GM06990 (cell line): ENCODE measurements at places on chromosomes 3 and 15.

- DNase-seq, result no peak
Measured at GRCh38 chr15:53126144-53126543, 336.0 kb upstream of the ONECUT1 start.

- no peak for DNase-seq
Measured at GRCh38 chr3:133595341-133595740, 21.9 kb downstream of the CDV3 start.

DNA sequence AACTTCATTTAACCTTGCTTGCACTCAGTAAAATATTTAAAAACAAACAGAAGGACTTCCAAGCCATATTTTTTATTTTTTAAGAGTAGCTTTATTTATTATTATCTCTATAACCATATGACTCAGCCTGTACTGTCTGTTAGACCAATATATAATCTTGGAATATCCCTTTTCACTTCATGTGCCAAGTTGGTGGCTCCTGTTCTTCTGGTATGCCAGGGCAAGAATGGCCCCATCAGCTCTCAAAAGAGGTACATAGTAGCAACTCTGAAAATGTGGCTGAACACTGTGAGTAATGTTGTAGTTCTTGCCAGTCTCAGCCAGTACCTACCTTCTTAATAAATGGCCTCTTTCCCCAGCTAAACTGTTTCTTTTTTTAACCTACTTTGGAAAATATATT, 257.0 kb upstream of the UBE2E1 start:
- no peak for DNase-seq

GRCh38 chr3:17579289-17580031, 163.0 kb downstream of the TBC1D5 start:
- DNase-seq, result peak; percentile 60

DNA sequence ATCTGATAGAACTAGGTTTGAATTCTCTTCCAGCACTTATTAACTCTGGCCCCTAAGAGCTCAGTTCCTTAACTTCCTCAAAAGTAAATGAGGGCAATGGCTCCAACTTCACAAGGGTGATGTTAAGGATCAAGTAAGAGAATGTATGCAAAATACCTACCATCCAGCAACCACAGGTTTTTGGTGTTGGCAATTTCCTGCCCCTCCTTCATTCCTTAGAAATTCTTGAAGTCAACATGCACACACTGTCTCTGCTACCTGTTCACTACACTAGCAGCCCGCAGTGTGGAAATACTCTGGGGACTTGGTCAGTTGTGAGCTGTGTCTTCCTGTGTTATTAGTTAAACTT, 5.0 kb downstream of the ZBED2 start:
- no peak for DNase-seq

GRCh38 chr3:185087419-185087818, 65.4 kb downstream of the C3orf70 start:
- no peak for DNase-seq

- no peak for DNase-seq
Measured at GRCh38 chr15:67824976-67825880, at the start of gene SKOR1. Gene SKOR1, plus strand, starts transcription at chr15:67825509. Its CDS starts 94 bp downstream, at chr15:67825603.

DNA sequence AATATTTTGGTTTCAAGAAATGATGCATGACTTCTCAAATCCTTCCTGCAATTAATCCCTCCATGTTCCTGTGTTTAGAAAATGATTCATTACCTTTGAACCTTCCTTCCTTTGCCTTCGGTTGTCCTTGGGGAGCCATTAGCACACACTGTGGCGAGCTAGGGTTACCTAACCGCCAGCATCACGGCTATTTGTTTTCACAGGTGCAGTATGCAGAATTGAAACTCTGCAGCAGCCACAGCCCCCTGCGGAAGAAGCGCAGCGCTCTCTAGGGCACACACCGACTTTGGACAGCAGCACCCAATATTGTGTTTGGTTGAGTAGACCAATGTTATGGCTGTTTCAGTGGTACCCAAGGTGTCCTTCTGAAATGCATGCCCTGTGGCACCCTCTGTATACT, 247.4 kb downstream of the MCTP2 start:
- DNase-seq, result no peak

- DNase-seq, result no peak
Measured at GRCh38 chr15:75832114-75832513, 11.1 kb upstream of the UBE2Q2 start.

DNA sequence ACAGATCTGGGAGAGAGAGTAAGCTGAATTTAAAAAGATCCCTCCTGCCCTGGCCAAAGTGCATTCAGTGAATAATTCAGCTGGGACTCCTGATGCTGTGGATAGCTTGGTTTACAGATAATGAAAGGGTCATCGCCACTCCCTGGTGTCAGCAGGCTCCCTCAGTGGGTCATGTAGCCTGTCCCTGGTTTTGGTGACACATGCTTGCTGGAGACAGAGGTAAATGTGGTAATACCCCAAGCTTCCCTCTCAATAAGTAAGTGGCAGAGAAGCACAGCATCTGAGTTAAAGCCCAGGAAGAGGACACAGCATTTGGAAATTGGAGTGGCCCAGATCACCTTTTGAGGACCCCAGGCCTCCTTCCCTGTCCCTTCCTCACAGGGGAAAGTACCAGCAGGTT, 1.8 kb downstream of the TMEM115 start:
- no peak for DNase-seq

DNA sequence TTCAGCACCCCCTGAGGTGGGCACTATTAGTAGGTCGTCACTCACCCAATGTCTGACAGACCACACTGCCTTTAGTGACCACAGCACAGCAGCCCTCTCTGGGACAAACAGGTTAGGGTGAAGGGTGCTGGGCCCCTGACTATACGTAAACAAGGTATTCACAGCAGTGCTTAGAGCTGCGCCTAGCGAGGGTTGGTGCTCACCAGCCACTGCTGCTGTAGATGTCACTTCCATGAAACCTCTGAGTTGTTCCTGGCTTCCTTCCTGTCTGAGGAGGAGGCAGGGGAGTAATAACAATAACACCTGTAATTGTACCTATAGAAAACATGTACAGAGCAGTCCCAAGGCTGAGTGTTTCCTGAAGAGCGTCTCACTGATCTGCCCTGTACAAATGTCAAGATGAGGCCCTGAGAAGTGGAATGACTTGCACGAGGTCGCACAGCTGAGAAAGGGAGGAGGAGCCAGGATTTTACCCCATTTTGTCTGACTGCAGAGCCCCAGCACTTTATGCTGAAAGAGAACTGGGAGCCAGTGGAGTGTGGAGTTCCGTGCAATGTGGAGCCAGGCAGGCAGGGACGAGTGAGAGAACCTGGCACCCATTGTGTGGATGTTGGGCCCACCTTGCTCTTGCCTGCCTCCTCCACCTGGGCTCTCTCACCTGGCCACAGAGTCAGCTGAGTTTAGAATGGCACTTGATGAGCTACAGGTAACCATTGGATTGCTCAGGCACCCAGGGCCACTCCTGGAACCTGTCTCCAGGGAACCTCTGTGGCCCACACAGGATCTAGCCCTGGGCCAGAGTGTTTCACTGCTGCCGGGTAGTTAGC, 93.8 kb downstream of the DNAJB8 start:
- no peak for DNase-seq

GRCh38 chr3:30932513-30933098, 38.1 kb upstream of the GADL1 start:
- DNase-seq, result no peak

GRCh38 chr15:69305204-69305931, 6.7 kb downstream of the PAQR5 start:
- no peak for DNase-seq

- DNase-seq, result no peak
Measured at GRCh38 chr15:51842852-51843737, 13.6 kb downstream of the TMOD3 start.

GRCh38 chr3:53181528-53181927, 20.5 kb downstream of the PRKCD start:
- no peak for DNase-seq

GRCh38 chr15:24956111-24956838, 1.5 kb downstream of the SNRPN start:
- peak; percentile 82 for DNase-seq

- no peak for DNase-seq
Measured at GRCh38 chr3:117485841-117486240, 776.3 kb downstream of the TUSC7 start.

DNA sequence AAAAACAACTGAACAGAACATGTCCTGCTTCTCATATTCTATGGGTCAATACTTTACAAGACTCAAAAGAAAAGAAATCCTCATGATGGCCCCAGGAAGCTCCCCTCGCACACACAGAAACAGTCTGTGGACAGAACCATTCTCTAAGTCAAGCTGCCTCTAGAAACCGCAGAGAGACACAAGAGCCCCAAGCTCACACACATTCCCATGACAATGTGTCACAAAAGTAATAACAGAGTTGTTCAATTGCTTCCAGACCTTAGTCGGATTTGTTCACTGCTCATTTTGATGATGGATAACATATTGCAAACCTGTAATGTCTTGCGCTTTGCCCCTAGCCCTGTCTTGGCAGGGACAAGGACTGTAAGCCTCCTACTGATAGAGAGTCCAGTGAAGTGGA, 60.9 kb downstream of the UMPS start:
- DNase-seq, result no peak

DNA sequence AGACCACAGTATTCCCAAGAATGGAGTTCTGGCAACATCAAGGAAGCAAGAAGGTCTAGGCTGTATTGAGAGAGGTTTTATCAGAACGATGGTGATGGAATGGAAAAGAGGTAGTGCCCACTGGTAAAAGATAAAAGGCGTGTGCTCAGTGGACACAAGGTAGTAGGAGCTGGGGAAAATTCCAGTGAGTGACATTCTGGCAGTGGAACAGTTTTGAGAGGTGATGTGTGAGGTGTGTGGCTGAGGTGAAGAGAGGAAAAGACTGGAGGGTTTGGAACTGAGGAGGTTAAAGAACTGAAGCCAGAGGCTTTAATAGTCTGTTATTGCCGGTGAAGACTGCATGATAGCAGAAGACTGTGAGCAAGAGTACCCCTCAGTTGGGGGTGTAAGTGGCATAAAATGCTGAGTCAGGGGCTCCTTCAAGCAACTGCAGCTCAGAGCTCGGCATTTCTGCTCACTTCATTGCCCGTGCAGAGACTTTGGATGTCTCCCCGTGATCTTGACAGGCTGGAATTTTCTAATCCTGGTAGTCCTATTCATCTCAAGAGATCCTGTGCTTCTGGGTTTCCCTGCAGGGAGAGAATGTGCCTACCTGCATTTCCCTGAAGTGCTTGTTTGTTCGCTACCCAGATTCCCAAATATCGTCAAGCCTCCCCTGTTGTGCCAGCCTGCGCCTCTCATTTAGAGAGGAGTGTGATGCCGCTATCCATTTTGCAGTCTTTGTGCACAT, 191.0 kb downstream of the SATB1 start:
- DNase-seq, result no peak

DNA sequence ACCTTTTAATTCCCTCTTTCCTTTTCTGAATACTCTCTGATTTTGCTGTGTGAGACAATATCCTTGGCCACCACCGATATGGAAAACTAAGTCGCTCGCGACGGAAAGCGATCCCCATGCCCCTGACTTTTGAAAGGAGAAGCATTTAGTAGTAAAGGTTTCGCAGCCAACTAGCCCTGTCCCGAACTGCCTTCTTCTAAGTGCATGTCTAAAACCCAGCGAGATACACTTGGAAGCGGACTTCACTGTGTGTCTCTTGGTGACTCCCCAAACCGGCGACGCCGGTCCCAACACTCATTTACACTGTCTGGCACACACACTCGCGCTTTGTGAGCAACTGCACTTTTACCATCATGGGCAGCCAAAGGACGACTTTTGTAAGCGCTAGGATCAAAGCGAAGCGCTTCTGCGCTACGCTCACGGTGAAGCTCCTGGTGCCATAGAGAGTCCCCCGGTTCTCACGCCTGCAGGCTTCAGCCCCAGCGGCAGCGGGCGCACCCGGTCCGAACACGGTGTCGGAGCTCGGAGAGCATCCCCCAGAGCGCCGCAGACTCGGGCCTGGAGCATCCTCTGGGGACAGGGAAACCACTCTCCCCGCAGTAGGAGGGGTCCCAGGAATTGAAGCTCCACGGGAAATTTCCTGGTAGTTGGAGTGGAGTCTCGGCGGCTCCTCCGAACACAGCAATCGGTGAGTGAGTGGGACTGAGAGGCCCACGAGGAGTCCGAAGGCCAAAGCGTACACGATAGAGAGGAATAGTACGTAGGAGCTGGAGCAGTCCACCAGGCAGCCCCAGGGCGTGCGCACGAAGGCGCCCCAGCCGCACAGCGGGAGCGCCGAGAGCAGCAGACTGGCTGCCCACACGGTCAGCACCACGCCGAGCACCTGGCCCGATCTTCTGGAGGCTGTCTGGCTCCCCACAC, 1.4 kb downstream of the GPR149 start:
- DNase-seq, result no peak

GRCh38 chr3:124814620-124815421, 72.3 kb downstream of the ITGB5 start:
- no peak for DNase-seq
